ENCODE measurements at places on chromosomes 6 and 20. TPM values are rescaled to one million over a fixed set of nuclear protein-coding genes. Genes with fewer than 3 reads are reported as not detected.
A peak's percentile ranks its signal among the peaks of the same experiment; 100 is the strongest.

Gene GCNT2
- total RNA-seq = 2.9 TPM

Gene HFE
- 2.4 TPM for total RNA-seq

Gene TRDN
- total RNA-seq = not detected

GRCh38 chr6:137819740-137820139, 47.3 kb upstream of the TNFAIP3 start:
- H3K36me3 ChIP-seq = no peaks in the 10 kb centered on the region
- peak overlapping the region; percentile 69 for H3K4me3 ChIP-seq
- no peaks in the 10 kb centered on the region for H3K27me3 ChIP-seq
- H3K27ac ChIP-seq = peak overlapping the region; percentile 100
- H3K4me1 ChIP-seq = peaks cover 47% of the 10 kb centered on the region
- peak; percentile 35 for DNase-seq

DNA sequence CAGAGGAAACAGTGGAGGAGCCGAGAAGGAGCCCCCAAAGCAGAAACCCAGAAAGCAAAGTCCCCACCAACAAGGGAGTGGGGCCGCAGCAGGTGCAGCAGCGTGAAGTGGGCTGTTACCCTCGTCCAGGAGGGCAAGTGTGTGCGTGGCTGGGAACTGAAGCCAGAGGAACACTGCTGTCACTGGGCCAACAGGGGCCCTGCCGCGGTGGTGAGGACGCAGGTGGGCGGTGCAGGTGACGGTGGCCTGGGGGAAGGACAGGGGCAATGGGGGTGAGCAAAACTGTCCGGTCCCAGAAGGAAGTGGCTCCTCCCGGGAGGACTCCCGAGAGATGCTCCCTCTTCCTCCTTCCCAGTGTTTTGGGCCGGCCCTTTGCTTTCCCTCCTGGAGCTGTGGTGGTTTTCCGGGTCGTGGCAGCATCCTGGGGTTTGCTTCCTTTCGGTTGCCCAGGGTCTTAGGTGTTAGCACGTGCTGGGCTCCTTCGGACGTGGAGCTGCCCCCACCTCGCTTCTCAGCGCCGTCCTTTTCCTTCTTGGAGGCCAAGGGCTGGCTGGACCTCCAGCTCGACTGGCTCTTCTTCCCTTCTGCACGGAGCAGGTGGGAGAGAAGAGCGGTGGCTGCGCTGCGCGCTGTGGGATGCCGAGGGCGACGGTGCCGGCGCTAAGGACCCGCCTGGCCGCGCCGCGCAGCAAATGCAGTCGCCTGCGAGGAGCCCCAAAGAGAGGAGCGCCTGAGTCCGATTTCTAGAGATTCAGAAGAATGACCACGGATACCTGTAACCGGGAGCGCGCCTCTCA, 62.7 kb upstream of the SLC2A12 start:
- peaks cover 8% of the 10 kb centered on the region for H3K4me1 ChIP-seq
- DNase-seq = no peak
- H3K27ac ChIP-seq = no peak overlapping the region
- peaks cover 21% of the 10 kb centered on the region for H3K27me3 ChIP-seq
- no peak overlapping the region for H3K4me3 ChIP-seq

DNA sequence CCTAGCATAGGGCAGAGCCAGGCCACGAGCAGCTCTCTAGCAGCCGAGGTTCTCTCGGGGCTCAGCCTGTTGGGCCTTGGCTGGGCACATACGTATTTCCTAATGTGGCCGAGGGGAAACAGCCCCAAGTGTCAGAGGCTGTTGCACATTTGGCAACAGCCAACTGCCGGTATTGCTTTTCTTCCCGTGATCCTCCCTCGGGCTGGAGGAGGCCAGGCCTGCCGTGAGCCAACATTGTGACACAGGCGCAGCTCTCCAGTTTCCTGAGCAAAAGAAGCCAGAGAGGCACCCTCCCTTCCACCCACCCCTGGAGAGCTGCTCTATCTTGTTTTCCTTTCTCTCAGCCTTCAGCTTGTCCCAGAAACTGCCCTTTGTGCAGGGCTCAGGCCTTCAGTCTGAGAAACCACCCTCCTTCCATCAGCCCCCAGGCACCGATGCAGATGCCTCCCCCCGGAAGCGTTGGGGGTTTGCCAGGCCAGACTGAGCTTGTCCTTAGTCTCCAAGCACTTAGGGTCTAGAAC, 5.1 kb upstream of the BPI start:
- H3K27me3 ChIP-seq = peaks cover 65% of the 10 kb centered on the region
- no peak overlapping the region for H3K27ac ChIP-seq
- peaks cover 4% of the 10 kb centered on the region for H3K36me3 ChIP-seq
- DNase-seq = no peak

GRCh38 chr6:33406126-33406525, 4.7 kb upstream of the PHF1 start:
- H3K4me3 ChIP-seq = peak overlapping the region; percentile 77
- DNase-seq = no peak

DNA sequence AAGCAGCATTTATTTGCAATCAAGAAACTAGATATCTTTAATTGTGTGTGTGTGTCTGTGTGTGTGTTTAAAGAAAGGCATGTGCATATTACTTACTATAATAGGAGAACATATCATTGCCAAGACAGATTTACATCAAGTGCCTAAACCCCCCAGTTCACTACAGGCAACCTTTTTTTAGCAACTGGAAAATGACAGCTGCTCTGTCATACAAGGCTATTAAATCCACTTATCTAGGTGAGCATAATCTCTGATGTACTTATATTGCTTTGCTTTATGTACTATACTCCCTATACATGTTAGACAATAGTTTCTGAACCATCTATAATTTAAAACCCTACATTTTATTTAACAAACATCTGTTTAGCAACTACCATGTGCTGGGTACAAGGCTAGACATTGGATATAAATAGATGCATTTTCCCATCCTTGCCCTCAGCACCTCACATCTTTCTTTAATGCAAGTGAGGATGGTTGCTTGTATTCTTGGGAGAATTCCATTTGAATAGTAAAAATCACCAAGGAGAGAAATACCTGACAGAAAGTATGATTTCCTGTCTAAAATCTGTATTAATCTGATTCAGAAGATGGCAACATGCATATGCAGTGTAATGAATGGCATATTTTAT, 398.3 kb downstream of the LAMA2 start:
- DNase-seq = no peak
- H3K4me1 ChIP-seq = peaks cover 45% of the 10 kb centered on the region
- H3K27ac ChIP-seq = peak overlapping the region; percentile 89

GRCh38 chr20:44354979-44355497, 461 bp upstream of the HNF4A start:
- no peak overlapping the region for H3K4me3 ChIP-seq
- peaks cover 3% of the 10 kb centered on the region for H3K4me1 ChIP-seq
- H3K27me3 ChIP-seq = peaks cover 63% of the 10 kb centered on the region
- peaks cover 3% of the 10 kb centered on the region for H3K36me3 ChIP-seq

- no peak overlapping the region for H3K4me3 ChIP-seq
- H3K27ac ChIP-seq = no peak overlapping the region
- no peak for DNase-seq
- no peaks in the 10 kb centered on the region for H3K4me1 ChIP-seq
- no peaks in the 10 kb centered on the region for H3K27me3 ChIP-seq
Observed at GRCh38 chr6:47581591-47581990, 104.0 kb downstream of the CD2AP start.
